ENCODE measurements at places on chromosomes 11 and 22. TPM values are rescaled to one million over a fixed set of nuclear protein-coding genes. Genes with fewer than 3 reads are reported as not detected.

GRCh38 chr11:102617466-102618008, 7.6 kb downstream of the MMP20 start:
- DNase-seq, result no peak

- DNase-seq, result no peak
Observed at GRCh38 chr11:126159719-126160344, 51.6 kb downstream of the RPUSD4 start.

- peak; percentile 59 for DNase-seq
Observed at GRCh38 chr11:71977743-71978418, 20.8 kb upstream of the IL18BP start.

- DNase-seq, result no peak
Observed at GRCh38 chr11:110947096-110947495, 234.9 kb upstream of the ARHGAP20 start.

DNA sequence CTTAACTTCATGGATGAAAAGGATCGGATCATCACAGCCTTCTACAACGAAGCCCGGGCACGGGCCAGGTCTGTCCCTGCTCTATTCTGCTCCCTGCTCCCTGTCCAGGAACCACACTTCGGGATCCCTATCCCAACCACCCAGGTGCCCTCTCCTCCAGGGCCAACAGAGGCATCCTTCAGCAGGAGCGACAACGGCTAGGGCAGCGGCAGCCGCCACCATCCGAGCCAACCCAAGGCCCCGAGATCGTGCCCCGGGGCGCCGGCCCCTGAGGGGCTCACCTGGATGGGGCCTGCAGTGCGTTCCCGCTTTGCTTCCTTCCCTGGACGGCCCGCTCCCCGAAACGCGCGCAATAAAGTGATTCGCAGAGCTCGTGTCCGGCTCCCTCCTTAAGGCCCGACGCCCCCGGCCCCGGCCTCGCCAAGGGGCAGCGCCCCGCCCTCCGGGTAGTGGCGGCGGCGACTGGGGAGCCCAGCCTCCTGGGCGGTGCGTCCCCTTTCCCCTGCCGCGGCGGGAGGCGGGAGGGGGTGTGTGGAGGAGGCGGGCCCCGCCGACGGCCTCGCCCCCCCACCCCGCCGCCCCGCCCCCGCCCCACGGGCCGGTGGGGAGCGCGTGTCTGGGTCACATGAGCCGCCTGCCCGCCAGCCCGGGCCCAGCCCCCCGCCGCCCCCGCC, at the start of gene VEGFB:
VEGFB (plus strand) TSS at position 672 of the 674 bp plus-strand sequence. CDS start 250 bp downstream, outside the sequence.
- DNase-seq, result peak; percentile 80

DNA sequence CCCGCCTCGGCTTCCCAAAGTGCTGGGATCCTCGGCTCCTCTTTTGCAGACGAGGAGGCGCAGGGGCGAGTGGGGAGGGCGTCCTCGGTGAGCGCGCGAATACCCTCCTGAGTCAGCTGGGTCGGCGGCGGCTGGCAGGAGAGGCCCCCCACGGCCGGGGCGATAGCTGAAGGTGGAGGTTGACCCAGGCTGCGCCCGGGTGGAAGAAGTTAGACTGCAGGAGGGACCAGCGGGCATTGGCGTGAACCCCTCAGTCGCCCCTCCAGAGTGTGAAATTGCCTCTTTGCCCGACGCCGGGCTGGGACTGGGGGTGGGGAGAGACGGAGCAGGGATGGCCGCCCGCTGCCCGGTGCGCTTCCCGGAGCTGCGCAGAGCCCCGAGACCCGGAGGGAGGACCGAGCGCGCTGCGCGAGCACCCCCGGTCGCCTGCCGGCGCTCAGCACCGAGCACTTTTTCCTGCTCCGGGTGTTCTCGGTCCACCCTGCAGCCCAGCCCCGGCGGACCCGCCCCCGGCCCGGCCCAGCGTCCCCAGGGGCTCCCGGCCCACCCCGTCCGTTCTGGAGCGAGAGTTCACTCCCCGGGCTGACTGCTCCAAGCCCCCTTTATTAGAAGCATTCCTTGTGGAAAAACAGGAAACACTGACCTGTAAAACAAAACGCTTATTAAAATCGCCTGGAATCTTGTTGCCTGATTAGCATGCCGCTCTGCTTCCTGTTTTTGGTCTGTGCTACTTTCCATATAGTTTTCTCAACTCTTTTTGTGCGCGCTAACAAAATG, 13.7 kb upstream of the CPT1A start:
- DNase-seq, result peak; percentile 57

ASCL2 gene
- polyA plus RNA-seq, result 16.5 TPM

MFNG gene
- polyA plus RNA-seq, result 20.5 TPM
